ENCODE measurements at places on chromosomes 3 and 15.

GRCh38 chr15:94411285-94411684 lies 179.9 kb downstream of the MCTP2 start:
- DNase-seq = no peak

- DNase-seq = no peak
Measured at GRCh38 chr3:16378920-16379319, 113.9 kb downstream of the OXNAD1 start.

DNA sequence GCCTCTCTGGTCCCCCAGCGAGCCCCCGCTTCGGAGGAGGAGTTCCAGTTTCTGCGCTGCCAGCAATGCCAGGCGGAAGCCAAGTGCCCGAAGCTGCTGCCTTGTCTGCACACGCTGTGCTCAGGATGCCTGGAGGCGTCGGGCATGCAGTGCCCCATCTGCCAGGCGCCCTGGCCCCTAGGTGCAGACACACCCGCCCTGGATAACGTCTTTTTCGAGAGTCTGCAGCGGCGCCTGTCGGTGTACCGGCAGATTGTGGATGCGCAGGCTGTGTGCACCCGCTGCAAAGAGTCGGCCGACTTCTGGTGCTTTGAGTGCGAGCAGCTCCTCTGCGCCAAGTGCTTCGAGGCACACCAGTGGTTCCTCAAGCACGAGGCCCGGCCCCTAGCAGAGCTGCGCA lies 3.5 kb downstream of the PML start:
- DNase-seq = no peak

DNA sequence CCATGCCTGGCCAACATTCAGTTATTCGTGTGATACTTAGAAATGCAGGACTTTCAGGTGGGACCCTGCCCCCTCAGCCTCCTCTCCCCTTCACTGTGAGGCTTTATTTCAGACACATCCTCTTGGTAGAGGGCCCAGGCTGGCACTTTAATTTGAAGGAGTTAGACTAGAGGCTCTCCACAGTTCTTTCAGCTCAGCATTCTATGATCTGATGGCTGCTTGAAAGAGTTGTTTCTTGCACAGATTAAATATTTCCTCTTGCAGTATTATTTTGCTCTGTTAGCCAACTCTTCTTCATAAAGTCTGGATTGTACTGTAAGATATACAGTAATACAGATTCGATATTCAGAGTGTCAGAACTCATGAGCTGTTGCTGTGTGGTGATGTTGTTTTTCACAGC lies 35.1 kb downstream of the CTDSPL start:
- DNase-seq = no peak

DNA sequence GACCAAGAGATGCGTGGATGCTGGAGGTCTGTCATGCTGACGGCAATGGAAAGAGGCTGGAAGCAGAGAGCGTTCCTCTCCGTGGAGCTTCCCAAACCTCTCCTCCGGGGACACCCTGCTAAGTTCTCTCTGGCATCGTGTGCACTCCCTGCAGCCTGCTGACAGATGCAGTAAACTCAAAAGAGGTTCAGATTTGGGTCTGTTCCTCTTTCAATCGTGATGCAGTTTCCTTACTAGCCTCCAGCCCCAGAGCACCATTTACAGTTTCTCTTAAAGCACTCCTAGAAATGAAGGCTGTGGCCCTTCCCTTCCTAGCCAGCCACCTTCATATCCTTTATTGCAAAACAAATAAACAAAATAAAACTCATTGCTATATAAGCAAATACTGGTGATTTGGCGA lies 47.3 kb upstream of the LRRC58 start:
- DNase-seq = no peak

DNA sequence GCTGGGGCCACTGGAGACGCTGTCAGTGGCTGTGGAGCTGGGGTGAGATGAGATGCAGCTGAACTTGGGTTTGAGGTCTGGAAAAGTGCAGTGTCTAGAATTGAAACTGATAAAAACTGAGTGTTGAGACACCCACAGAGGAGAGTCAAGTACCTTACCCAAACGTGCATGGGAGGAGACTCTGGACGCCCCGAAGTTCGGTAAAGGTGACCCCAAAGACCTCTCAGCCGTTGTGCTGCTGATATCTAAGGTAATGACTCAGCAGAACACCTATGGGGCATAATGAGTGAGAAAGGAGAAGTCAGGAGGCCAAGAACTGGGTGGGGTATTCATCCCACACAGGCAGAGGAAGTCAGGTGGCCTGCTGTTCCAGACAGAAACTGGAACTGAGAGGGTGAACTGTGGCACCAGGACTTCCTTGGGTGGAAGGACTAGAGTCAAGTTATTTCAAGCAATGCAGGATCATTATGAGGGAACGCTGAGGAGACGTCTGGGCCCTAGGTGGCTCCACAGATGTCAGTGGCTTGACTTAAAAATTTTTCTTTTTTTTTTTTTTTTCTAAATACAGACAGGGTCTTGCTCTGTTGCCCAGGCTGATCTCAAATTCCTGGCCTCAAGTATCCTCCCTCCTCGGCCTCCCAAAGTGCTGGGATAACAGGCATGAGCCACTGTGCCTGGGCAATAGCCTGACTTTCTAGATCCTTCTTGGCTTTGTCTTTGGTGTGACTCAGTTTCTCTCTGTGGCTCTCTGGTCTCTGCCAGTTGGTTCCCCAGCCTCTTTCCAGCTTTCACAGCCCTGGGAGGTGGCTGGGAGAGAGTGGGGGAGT lies 67.6 kb upstream of the GCNT3 start:
- DNase-seq = no peak

DNA sequence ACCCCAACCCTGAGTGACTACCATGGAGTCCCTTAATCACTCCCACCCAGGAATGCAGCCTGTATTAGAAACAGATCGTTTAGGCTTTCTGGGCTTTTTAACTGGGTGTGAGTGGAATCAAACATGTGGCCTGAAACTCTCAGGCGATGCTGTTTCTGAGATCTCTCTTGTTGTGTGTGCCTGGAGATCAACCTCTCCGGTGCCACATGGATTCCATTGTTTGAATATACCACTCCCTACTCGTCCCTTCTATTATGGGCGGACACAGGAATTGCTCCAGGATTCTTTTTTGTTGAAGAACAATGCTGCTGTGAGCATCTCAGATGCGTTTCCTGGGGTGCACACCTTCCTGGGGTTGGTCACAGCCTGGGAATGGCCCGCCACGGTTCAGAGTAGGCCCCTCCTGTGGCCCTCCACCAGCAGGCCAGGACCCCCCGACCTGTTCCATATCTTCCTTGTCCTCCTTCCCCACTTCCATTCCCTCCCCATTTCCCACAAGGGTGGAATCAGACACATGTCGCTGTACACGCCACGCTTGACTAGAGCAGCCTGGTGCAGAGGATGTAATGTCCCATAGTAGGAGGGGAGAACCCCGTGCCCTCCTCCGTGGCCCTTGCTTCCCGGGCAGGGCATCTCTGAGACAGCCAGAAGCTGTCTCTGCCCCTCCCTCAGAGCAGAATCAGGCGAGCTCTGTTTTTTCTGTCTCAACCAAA lies 36.4 kb upstream of the PRR23E start:
- no peak for DNase-seq

- no peak for DNase-seq
Measured at GRCh38 chr3:11499144-11499543, 144.6 kb downstream of the VGLL4 start.

GRCh38 chr3:126473292-126474168 lies 2.2 kb downstream of the ZXDC start:
- DNase-seq = no peak

GRCh38 chr3:67856718-67857117 lies 202.3 kb upstream of the SUCLG2 start:
- DNase-seq = no peak

- no peak for DNase-seq
Measured at GRCh38 chr3:69567710-69568052, 171.6 kb upstream of the MITF start.

DNA sequence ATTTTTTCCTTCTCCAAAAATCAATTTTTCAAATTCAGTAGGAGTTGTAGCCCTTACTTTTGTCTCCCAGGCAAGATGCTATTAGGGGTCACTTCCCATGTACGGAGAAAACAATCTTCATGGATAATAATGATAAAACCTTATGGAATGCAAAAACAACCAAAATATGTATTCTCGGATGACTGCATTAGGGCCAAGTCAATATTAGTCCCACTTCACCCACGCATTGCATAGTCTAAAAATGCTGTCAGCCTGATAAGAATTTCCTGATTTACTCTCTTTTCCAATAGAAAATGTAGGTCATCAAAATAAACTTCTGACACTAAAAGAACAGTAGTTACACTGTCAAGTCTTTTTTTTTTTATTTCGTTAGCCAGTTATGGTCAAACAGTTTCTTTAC lies 2.7 kb downstream of the VGLL3 start:
- DNase-seq = no peak

DNA sequence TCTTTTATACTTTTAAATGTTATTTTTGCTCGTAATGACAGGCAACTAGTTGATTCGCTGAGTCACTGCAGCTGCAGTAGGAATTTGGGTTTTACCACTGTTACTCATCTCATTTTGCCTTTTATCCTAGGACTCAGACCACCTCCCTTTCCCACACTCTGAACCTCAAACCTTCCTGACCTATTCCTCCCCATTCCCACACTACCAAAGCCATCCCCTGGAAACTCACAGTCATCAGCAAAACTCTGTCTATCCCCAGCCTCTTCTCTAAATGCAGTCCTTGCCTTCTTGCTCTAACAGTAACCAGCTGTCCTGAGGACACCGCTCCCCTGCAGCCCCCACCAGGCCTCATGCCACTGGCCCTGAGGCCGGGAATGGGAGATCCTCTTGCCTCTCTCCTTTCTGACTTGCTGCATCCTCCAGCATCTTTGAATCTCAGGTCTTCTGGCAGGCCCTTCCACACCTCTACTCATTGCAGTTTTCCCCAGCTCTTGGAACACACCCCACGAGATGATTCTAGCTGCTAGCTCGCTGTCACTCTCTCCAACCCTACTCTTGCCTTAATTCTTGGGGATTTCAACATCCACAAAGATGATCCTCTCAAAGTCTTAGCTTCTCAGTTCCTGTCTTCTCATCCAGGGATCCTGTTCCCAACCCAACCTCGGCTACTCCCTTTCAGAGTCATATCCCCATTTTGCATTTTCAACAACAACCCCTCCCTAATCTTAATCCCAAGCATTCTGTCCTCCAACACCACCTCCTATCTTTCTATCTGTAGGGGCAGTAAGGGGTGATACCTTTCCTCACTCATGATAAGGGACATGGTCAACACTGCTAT lies 55.9 kb upstream of the C3orf80 start:
- DNase-seq = no peak

DNA sequence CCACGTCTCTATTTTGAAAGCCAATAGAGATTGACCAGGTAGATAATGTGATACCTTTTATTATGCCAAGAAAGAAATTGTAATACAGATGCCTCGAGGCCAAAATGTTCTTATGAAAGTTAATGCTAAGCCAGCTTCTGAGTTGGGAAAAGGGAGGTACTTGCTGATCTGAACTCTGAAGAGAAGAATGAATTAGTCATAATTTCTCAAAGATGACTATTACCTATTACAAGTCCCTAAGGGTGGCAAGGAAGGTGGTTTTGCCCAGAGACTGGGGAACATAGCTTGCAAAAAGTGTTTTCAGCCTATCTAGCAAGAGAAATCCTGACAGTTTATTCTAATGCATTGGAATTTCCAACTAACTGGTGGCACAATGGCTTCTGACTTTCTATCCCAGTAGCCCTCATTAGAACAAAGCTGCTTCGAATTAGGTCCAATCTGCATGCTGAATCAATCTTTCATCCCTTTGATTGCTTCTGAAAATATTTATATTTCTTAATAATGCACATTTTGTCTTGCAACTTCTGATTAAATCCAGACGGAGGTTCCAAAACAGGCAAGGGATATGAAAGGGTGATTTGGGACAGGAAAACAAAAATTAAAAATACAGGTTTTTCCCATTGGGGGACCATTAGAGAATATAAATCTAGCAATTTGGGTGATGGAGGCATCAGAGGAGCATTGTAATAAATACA lies 17.7 kb upstream of the NR2F2 start:
- DNase-seq = no peak

DNA sequence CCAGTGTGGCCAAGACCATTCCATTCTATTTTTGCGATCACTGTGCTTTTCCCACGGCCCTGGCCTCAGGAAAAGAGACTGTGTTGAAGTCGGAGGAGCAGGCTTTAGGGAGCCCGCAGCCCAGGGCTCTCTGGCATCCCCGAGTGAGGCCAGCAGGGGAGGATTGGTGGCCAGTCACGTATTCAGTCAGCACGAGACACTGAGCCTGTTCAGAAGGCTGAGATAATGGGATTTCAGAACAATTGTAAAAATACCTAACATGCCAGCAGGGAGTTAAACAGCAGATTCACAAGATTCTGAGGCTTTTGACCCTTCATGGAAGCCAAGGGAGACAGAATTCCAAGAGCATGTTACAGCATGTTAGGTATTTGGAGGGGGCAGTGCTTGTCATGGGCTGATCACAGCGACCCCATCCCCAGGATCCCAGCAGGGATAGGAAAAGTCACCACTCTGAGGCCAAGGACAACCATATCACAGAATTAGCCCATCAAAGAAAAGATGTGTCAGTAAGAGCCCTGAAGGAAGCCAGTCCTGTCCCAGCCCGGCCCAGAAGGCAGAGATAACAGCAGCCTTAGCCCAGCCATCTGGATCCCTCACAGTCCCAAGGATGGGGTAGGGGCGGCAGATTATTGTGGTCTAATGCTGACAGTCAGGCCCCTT lies 40.6 kb downstream of the AMOTL2 start:
- no peak for DNase-seq

DNA sequence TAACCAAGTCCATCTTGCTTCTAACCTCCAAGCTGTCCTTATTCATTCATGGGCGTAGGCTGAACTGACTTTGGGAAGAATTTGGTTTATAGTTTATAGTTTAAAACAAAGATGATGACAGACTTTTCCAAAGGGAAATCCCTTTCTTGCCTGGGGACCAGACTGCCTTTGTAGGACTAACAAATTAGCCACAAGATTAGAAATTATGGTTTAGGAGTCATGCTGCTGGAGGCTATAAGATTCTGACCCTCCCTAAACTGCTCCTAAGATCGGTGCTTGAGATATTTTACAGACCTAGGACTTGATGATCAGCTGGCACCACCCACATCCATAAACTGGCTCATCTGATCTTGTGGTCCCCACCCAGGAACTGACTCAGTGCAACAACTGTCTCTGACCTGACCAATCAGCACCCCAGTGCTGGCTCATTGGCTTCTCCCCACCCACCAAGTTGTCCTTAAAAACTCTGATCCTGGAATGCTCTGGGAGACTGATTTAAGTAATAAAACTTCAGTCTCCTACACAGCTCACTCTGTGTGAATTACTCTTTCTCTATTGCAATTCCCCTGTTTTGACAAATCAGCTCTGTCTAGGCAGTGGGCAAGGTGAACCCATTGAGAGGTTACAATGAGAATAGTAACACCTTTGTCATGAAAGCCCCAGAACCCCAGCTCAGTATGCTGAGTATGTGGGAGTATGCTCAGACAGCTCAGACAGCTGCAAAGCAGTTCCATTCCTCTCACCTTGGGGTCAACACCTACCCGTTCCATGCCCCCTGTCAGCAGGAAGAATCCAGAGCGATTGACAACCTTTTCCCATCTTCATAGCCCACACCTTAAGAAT lies 51.6 kb upstream of the C15orf39 start:
- no peak for DNase-seq

DNA sequence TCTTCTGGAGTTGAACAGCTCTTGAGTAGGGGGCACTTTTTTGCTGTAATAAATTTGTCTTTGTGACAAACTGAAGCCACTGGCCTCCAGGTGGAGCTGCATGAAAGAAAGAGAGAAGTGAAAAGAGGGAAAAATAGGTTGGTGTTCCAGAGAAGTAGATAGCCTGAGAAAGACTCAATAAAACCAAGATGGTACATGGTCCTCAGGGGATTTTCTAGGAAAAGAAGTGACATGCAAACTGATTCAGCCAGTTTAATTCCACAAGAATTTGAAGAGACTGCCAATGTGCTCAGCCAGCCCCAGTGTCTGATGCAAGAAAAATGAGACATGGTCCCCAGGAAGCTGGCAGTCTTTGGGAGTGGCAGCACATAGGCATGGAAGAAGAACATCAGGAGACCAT lies 152.7 kb downstream of the CD47 start:
- DNase-seq = no peak
